ENCODE measurements at places on chromosomes 13 and 19.
A peak's percentile ranks its signal among the peaks of the same experiment; 100 is the strongest.

- peak; percentile 70 for DNase-seq
These were observed 18.2 kb downstream of the CRX start for GRCh38 chr19:47839913-47840312.

GRCh38 chr13:21723807-21724505, 53.1 kb downstream of the FGF9 start:
- DNase-seq, result no peak

GRCh38 chr13:96810104-96810503, 184.2 kb downstream of the OXGR1 start:
- no peak for DNase-seq

GRCh38 chr13:78430166-78430791, 173.1 kb downstream of the POU4F1 start:
- DNase-seq, result peak; percentile 47

Data from H9 (cell line).